ENCODE measurements at places on chromosomes 12 and 14.

DNA sequence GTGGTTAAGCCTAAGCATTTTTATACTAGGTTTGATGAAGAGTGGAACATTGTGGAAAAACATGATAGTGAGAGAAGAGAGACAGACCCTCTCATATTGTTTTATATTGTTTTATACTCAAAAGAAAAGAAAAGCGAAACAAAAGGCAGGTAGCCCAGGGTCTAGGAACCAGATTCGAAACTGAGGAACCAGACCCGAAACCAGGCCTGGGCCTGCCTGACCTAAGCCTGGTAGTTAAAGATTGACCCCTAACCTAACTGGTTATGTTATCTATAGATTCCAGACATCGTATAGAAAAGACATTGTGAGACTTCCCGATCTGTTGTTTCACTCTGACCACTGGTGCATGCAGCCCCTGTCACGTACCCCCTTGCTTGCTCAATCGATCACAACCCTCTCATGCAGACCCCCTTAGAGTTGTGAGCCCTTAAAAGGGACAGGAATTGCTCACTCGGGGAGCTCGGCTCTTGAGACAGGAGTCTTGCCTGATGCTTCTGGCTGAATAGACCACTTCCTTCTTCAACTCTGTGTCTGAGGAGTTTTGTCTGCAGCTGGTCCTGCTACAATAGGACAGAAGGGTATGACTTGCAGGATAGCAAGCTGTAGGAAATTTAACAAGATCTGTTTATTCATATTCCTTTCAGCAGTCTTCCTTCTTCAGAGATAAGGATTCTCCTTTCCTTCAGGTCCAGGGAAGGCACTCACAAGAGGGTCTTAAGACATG lies 147.1 kb upstream of the PLEKHA5 start:
- DNase-seq, result no peak

DNA sequence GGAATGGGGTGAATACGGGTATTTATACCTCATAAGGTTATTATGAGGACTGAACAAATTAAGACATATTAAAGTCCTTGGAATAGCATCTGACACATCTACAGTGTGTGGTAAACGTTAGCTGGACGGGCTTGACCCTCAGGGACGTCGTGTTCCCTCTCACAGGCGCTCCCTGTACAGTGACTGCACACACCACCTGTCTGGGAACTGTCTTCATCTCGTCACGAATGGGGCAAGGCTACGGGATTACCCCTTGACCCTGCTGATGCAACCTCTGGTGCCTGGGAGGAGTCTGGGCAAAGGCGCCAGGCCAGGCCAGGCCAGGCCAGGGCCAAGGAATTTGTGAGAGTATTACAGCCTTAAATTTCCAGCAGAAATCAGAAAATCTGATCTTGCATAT lies 191.1 kb downstream of the CALM1 start:
- no peak for DNase-seq

DNA sequence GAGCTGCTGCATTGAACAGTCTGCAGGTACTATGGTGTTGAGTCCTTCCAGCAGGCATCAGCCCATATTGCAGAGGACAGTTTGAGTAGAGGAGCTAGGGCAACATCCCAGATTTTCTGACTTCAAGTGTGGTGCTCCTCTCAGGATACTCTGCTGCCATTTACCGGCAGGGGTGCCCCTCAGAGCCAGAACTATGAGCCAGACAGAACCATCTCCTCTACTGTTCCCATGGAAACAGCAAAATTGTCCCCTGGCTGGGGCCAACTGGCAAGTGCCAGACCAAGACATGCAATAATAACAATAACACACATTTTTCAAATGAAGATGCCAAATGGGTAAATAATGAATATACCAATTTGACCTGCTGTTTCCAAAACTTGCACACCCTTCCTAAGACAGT lies 102.9 kb downstream of the ADCK1 start:
- no peak for DNase-seq

DNA sequence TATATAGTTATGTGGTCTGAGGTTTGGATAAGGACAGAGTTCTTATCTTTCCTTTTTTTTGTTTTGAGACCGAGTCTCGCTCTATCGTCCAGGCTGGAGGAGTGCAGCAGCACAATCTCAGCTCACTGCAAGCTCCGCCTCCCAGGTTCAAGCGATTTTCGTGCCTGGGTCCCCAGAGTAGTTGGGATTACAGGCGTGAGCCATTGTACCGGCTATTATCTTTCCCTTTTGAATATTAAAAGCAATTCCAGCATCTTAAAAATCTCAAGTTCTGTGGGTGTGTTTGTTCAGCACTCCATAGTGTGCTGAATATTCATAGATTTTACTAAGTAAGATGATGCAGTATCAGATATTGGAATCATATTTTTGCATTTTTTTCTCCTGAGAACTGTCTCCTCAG lies 404.4 kb upstream of the RGS6 start:
- DNase-seq, result no peak

- DNase-seq, result peak; percentile 17
Measured at GRCh38 chr14:101083564-101084435, 180.3 kb upstream of the RTL1 start.

DNA sequence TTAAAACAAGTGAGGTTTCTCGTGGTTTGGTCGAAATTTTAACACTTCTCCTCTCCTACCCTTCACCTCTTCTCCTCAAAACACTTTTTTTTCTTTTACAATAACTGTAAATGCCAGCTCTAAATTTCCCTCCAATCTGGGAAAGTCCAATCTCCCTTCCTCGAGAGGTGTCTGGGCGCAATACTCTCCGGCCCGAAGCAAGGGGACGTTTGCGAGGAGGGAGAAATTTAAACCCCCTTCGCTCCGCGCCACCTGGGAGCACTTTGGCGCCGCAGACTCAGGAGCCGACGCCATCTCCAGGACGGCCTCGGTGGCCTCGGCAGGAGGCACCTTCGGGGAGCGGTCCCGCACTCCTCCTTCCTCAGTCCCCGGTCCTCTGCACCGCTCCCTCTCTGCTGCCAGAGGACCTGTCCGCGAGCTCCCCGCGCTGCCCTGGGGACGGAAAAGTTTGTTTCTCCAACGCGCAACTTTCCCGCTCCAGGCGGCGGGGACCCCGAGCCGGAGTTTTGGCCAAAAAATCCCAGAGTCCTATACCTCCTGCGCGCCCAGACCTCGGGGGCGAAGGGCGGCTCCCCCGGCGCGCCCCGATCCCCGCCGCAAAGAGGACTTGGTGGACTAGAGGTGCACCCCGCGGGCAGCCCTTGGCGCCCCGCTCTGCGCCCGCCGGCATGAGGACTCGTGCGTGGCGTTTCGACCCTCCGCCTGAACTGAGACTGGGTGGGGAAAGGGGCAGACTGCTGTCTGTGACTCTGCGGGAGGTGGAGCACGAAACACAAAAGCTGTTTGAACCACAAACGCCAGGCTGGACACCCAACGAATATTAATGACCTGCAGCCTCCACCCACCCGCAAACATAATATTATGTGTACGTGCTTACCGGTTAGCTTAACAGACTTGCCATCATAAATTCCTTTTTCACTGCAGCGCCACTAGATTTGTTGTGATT lies 95.2 kb upstream of the HMGA2 start:
- DNase-seq, result no peak

DNA sequence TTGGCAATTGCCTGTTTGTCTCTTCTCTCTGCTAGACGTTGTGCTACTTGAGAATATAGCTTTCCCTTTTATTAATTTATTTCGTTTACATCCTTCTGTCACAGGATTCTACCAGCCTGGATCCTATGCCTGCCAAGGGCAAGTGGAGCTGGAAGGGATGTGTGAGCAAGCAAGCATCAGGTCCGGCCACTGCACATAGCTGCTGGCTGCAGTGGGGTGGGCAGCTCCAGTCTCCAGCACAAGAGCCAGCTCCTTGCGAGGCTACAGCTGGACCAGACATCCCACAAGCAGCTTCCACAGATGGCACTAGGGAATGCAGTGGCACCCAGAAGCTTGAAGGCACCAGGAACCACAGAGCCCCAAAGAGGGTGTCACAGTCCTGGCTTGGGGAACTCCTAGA lies 225.0 kb downstream of the KCNC2 start:
- no peak for DNase-seq

- DNase-seq, result peak; percentile 67
Measured at GRCh38 chr14:92534932-92535643, 21.5 kb downstream of the RIN3 start.

DNA sequence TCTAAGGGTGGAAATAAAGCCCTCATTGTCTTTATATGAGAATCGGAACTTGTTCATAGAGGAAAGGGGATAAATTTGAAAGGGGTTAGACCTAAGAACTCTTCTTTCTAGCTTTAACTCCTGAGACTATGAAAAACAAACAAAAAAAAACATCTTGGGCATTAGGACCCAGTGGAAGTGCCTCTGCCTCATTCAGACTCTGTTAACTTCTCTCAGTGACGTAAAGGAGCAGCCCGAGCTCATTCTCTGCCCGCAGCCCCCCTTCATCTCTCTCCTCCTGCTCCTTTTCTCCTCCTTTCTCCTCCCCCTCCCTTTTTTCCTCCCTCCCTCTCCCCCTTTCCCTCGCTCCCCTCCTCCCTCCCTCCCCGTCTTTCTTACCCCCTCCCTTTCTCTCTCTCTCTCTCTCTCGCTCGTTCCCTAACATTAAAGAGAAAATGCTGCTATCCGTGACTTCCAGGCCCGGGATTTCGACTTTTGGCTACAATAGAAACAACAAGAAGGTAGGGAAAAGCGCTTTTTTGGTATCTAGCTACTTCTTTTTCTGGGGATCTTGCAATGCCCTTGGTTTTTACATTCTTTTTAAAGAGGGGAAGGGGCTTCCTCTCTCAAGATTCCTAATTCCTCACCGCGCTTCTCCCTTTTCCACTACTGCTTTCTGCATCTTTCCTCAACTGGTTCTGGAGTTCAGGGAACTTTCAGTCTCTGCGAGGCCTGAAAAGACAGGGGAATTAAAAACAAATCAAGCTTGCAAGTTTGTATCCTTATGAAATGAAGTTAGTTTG lies at the start of gene RBMS2:
Gene RBMS2, plus strand, starts transcription at position 231 of the 782 bp plus-strand sequence. Its CDS starts 204 bp downstream, at position 435.
- DNase-seq, result peak; percentile 77

GRCh38 chr12:130428116-130428515 lies 90.4 kb downstream of the PIWIL1 start:
- DNase-seq, result no peak
